ENCODE measurements at places on chromosomes 11 and 22.
A peak's percentile ranks its signal among the peaks of the same experiment; 100 is the strongest.

DNA sequence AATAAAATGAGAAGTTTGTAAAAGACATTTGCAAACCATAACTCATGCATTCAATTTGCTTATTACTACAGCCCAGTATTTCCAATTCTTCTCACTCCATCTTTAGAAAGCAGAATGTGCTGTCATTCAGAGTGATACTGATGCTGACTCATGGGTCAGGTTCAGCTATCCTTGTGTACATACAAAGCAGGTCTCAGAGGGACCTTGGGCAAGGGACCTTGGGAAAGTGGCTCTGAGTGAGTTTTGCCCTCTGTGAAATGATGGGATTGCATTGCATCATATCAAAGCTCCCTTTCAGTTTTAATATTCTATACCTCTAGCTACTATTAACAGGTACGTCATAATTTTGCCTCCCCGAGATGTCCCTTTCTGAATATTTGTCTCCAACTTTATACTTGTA is 848.7 kb downstream of the OPCML start:
- no peak for DNase-seq

GRCh38 chr11:110429731-110430266 is at the start of gene FDX1:
FDX1 (plus strand) TSS chr11:110429948; CDS start chr11:110430121, 173 bp downstream.
- peak; percentile 22 for DNase-seq

DNA sequence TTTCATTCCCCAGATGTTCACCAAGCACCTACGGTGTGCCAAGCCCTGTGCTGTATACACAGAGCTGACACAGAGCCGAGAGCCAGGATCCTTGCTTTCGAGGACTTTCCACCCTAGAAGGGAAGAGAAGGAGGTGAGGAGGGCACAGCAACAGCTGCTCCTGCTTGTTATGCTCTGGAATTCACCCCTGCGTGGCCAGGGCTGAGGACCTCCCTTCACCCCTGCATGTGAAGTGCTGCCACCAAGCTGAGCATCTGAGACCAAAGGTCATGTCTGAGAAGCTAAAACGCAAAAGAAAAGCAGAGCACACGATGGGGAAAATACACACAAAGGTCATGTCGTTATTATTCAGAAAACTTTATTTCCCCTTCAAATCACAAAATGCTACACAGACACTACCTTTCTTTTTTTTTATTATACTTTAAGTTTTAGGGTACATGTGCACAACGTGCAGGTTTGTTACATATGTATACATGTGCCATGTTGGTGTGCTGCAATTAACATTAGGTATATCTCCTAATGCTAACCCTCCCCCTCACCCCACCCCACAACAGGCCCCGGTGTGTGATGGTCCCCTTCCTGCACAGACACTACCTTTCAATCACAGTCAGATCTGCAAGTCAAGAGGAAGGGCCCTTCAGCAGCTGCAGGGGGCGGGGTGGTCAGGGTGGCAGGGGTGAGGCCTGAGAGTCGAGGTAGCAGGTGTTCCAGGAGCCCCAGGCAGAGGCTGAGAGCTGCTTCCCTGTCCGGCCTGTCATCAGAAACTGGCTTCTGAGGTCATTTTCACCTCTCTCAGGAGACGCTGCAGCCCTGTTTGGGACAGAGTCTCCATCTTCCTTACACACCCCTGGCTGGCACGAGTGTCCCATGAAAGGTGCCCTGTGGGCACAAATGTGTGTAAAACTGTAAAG is 40.1 kb upstream of the PRR5 start:
- no peak for DNase-seq

GRCh38 chr11:116115801-116116200 is 611.6 kb upstream of the CADM1 start:
- no peak for DNase-seq

GRCh38 chr11:46272816-46273427 is 4.5 kb upstream of the CREB3L1 start:
- peak; percentile 81 for DNase-seq

DNA sequence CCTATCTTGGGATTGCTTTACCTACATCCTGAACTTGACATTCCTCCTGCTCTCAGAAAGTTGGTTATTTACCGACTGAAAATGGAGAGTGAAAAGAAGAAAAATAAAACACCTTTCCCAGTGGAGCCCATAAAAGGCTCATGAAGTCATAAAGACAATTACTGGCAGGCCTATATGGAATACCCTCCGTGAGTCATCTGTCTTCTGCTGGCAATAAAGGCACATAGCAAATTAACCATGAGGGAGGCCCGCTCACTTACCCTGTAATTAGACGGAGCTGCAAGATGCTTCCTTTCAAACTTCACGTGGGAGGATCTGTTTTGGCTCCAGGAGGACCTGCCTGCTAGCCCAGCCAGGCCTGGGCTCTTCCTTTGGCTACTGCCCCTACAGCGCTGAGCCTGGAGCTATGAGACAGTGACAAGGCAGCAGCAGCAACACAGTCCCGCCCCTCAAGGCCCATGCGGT is 540.4 kb downstream of the BUD13 start:
- DNase-seq, result no peak

GRCh38 chr11:23555085-23555484 is 694.8 kb upstream of the CCDC179 start:
- no peak for DNase-seq

DNA sequence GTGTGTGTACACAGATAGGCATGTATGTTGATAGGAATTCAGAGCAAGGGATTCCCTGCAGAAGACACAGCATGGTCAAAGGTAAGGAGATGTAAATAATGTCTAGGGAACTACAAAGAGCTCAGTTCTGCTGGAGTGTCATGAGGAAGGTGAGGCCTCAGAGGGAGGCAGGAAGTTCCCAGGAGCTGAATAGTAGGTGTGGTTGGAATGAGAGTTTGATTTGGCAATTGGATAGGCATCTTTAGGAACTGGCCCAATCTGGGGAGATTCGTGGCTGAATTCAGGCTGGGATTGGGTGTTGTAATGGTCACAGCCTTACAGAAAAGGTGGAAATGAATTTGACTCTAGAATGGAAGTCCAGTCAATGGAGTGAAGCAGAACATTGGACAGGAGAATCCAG is 123.6 kb upstream of the TIMP3 start:
- DNase-seq, result no peak

DNA sequence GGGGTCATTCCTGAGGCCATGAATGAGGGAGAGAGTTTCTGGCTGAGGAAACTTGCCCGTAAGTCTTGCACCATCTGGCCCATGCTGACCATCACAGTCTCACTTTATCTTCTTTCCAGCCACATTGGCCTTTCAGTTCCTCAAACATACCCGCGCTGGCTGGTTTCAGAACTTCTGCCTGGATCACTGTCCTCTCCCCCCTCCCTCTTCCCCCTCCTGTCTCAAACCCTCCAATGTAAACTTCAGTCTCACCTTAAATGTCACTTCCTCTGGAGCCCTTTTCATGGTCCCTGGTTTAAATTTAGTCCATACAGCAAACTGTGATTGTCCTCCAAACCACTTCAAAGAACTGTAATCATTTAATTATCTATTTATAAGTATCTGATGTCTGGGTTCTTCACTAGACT is 3.7 kb upstream of the TMEM109 start:
- no peak for DNase-seq

- DNase-seq, result no peak
Observed at GRCh38 chr11:108871152-108871551, 206.3 kb downstream of the DDX10 start.

GRCh38 chr11:48019217-48019584 is 38.8 kb downstream of the PTPRJ start:
- DNase-seq, result no peak

GRCh38 chr11:62540804-62541701 is 5.6 kb downstream of the AHNAK start:
- DNase-seq, result no peak

GRCh38 chr11:26946257-26946716 is 47.6 kb upstream of the FIBIN start:
- no peak for DNase-seq

DNA sequence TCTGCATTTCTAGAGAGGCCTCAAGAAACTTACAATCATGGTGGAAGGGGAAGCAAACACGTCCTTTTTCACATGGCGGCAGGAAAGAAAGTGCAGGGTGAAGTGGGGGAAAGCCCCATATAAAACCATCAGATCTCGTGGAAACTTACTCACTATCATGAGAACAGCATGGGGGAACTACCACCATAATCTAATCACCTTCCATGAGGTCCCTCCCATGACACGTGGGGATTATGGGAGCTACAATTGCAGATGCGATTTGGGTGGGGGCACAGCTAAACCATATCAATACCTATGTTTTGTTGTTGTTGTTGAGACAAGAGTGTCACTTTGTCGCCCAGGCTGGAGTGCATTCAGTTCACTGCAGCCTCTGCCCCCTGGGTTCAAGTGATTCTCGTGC is 29.9 kb downstream of the SFI1 start:
- no peak for DNase-seq

- DNase-seq, result no peak
Observed at GRCh38 chr22:21568347-21569075, 997 bp downstream of the UBE2L3 start.

DNA sequence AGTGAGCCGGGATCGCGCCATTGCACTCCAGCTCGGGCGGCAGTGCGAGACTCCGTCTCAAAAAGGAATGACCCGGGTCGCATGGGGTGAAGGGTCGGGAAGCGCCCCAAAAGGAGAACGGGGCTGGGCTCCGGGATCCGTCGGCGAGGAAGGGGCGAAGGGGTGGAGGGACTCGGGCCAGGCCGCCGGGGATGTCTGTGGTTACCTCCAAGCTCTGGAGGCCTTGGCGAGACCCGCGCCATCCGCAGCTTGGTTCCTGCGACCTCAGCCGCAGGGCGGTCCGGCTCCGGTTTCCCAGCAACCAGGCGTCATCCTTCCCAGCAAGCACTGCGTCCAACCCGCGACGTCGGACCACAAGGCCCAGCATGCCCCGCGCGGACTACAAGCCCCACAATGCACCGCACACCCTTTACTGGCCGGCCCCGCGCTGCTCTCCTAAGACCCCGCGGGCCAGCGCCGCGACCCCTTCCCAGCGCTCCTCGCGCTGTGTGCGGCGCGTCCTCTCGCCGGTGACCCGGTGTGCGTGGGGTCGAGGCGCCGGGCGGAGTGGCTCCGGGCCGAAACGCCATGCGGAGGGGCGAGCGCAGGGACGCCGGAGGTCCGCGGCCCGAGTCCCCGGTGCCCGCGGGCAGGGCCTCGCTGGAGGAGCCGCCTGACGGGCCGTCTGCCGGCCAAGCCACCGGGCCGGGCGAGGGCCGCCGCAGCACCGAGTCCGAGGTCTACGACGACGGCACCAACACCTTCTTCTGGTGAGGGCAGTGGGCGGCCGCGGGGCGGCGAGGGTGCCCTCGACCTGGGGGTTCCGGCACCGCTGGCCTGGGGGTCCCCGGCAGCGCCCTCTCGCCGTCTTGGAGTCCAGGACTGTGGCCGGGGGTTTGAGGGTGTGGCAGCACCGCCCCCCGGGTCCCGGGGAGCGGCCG is at the start of gene PTDSS2:
TSS of gene PTDSS2 (plus strand) at position 391 of the 920 bp plus-strand sequence. CDS start at position 568, 177 bp downstream.
- peak; percentile 84 for DNase-seq

DNA sequence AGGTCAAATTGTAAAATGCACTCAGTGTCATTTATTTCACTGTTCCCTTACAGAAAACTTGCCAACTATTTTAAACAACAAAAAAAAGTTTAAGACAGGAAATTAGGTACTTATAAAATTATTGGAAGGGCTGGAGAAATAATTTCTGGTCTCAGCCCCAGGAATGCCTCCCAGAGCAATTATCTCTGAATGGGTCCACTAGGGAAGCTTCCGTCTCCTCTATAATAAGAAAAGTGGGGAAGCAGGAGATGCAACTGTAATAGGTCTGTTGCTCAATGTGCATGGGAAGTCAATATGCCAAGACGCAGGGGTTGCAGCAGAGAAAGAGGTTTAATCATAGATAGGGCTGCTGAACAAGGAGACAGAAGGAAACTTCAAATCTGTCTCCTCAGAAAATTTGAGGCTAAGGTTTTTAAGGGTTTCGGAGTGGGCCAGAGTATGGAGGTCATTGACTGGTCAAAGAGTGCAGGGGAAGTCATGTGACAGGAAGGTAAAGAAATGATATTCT is 10.9 kb upstream of the RNF141 start:
- no peak for DNase-seq

GRCh38 chr22:37472418-37473006 is 13.7 kb downstream of the MFNG start:
- DNase-seq, result no peak

- no peak for DNase-seq
Observed at GRCh38 chr11:121538054-121538453, 85.3 kb upstream of the SORL1-AS1 start.

GRCh38 chr11:69166218-69167115 is 10.7 kb downstream of the SMIM38 start:
- peak; percentile 16 for DNase-seq

DNA sequence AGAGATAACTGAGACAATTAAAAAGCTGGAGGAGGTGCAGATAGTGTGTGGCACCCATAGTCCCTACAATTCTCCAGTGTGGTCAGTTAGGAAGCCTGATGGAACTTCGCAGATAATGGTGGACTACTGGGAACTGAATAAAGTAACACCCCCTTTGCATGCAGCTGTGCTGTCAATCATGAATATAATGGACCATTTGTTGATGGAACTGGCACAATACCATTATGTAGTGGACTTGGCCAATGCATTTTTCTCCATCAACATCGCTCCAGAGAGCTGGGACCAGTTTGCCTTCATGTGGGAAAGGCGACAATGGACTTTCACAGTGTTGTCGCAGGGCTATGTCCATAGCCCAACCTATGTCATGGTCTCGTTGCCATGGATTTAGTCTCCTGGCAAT is 324.2 kb downstream of the TMEM135 start:
- DNase-seq, result no peak

Measured in ascending aorta (tissue), 2 donors.